ENCODE measurements at places on chromosomes 11 and 22. TPM values are rescaled to one million over a fixed set of nuclear protein-coding genes. Genes with fewer than 3 reads are reported as not detected.

HOATZ gene
- not detected for total RNA-seq

FXYD2 gene
- total RNA-seq, result not detected

SCGB2A2 gene
- total RNA-seq, result not detected

EIF3F gene
- 399 TPM for total RNA-seq

APOBEC3F gene
- 9.6 TPM for total RNA-seq

MS4A1 gene
- not detected for total RNA-seq

SMTN gene
- total RNA-seq, result 206 TPM

PGA5 gene
- not detected for total RNA-seq

Measured in mammary epithelial cell (primary cell).